ENCODE measurements at places on chromosomes 3 and 15.

DNA sequence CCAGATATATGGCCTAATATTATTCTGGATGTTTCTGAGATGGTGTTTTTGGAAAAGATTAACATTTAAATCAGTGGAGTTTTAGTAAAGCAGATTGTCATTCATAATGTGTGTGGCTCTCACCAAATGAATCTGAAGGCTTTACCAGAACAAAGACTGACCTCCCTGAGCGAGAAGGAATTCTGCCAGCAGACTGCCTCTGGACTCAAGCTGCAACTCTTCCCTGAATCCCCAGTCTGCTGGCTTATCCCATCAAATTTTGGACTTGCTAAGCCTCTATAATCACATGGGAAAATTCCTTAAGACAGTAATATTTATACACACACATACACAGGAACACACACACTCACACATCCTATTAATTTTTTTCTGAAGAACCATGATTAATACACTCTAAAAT is 102.3 kb downstream of the FAM174B start:
- no peak for DNase-seq

- no peak for DNase-seq
Measured at GRCh38 chr3:21259896-21260295, 491.1 kb downstream of the ZNF385D start.

DNA sequence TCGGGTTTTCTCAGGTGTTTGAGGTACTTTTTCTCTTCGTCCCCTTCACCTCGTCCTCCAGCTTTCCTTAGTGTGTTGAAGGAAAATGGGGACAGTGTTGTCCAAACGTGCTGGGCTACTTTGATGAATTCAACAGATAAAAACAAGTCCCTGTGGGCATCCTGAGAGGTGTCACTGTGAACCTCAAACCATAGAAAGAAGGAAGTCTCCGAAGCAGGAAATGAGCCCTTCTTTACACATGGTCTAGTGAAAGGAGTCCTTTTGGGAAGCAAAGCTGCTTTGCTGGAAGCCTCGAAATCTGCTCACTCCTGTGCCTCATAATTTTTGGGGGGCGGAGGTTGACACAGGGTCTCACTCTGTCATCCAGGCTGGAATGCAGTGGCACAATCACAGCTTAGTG is 10.6 kb downstream of the IL17RB start:
- no peak for DNase-seq

DNA sequence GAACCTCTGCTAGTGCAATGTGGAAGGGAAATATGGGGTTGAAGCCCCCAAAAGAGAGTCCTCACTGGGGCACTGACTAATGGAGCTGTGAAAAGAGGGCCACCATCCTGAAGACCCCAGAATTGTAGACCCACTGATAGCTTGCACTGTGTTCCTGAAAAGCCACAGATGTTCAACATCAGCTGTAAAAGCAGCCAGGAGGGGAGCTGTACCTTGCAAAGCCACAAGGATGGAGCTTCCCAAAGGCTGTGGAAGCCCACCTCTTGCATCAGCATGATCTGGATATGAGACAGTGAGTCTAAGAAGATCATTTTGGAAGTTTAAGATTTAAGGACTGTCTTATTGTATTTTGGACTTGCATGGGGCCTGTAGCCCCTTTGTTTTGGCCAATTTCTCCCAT is 125.8 kb upstream of the TGFBR2 start:
- DNase-seq = no peak

GRCh38 chr15:43250785-43251184 is 15.9 kb downstream of the TGM5 start:
- DNase-seq = no peak

DNA sequence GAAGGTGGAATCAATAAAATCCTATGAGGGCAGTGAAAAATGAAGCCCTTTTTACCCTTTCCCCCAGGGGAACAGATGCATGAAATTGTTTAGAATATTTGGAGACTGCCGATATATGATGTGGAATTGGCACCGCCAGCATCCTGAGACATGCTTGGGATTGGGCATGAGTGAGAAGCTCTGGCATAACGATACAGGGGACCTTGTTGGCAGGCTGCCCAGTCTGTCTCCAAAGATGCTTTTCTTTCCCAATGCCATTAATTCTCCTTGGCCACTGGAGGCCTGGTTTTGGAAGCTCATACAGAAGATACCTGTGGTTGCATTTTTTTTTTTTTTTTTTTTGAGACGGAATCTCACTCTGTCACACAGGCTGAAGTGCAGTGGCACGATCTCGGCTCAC is 800.6 kb upstream of the LMCD1 start:
- DNase-seq = no peak

DNA sequence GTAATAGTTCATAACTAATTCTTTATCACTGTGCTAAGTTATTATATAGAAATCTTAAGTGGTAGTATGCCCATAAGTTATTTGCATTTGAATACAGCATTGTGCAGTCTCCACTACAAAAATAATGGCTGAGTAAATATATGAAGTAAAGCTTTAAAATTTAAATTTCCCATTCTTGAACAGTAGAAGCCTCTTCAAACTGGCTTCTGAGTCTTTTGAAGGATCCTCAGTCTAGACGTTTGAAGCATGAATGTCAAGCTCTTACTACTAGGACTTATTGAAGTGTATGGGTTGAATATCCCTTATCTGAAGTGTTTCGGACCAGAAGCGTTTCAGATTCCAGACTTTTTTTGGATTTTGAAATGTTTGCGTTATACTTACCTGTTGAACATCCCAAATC is 16.3 kb downstream of the MORF4L1 start:
- no peak for DNase-seq

GRCh38 chr15:41512940-41513505 is 604 bp downstream of the LTK start:
- no peak for DNase-seq
